ENCODE measurements at places on chromosomes 6 and 20. TPM values are rescaled to one million over a fixed set of nuclear protein-coding genes. Genes with fewer than 3 reads are reported as not detected.
A peak's percentile ranks its signal among the peaks of the same experiment; 100 is the strongest.

POPDC3 gene
- polyA plus RNA-seq: 29.1 TPM

TREML2 gene
- polyA plus RNA-seq: not detected

BCAS4 gene
- 37.7 TPM for polyA plus RNA-seq

KCNQ2 gene
- not detected for polyA plus RNA-seq

ADAT2 gene
- polyA plus RNA-seq: 4.3 TPM

TRIM15 gene
- polyA plus RNA-seq: not detected

IRF4 gene
- not detected for polyA plus RNA-seq

GCNT2 gene
- polyA plus RNA-seq: 1.6 TPM

FBXO5 gene
- 13.1 TPM for polyA plus RNA-seq

TNXB gene
- 0.35 TPM for polyA plus RNA-seq

SYNDIG1 gene
- polyA plus RNA-seq: not detected

CFAP61 gene
- polyA plus RNA-seq: not detected

HLA-DOB gene
- not detected for polyA plus RNA-seq

TMEM151B gene
- not detected for polyA plus RNA-seq

CCN6 gene
- not detected for polyA plus RNA-seq

- no peak for DNase-seq
Observed at GRCh38 chr20:46995561-46996142, 101.0 kb downstream of the EYA2 start.

DNA sequence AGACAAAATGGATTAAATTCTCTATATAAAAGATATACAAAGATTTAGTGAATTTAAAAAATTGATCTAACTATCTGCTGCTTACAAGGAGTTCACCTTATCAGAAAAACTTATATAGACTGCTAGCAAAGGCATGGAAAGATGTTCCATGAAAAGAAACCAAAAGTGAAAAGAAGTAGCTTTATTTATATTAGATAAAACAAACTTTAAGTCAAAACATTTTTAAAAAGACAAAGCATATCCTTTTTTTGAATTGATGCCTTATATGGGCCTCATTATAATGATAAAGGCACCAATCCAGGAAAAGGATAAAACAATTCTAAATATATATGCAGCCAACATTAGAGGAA is 334.2 kb downstream of the MEI4 start:
- DNase-seq: no peak

DNA sequence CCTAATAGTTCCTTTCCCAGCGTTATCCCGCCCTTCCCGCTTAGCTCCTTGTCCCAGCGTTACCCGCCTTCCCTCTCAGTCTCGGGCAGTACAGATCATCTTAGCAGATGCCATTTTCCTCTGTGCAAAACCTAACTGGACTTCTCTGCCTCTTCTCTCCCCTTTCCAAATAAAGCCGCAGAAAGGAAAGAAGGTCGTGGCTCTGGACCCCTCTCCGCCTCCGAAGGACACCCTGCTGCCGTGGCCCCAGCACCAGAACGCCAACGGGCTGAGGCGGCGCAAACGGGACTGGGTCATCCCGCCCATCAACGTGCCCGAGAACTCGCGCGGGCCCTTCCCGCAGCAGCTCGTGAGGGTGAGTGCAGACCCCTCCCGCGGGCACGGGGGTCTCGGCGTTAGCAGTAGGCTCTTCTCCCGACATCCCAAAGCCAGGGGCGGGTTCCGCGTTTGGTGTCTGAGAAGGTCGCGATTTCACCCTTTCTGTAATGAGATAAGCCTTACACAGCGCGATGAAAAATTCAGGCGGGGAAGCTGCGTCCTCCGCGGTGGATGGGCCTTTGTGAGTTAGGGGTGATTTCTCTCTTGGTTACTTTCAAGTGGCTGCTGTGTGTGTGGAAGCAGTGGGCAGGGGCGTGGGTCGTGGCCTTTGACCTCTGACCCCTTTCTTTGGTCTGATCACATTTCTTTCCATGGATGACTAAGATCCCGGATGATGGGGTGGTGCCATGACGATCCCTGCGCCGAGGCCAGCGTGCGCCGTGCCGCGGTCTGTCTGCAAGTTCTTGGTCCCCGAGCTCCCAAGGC is 292.7 kb downstream of the TAF4 start:
- no peak for DNase-seq

DNA sequence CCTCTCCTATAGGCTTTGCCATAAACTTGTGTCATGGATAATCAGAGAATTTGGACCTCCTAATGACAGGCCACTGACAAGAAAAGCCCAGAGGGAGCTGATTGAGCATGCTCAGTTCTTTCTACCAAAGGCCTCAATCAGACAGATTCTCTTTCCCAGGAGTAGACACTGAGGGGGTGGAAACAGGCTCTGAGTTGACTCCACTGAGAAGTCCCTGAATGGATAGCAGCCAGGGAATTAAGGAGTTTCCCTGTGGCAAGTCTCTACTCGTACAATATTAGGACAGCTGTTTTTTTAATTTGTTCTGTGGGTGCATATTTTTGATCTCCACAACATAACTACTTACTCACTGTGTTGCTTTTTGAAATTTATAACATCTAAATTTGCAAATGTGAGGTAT is 63.3 kb downstream of the SLC16A10 start:
- no peak for DNase-seq

GRCh38 chr20:50913690-50914375 is 17.4 kb downstream of the ADNP start:
- peak; percentile 51 for DNase-seq

DNA sequence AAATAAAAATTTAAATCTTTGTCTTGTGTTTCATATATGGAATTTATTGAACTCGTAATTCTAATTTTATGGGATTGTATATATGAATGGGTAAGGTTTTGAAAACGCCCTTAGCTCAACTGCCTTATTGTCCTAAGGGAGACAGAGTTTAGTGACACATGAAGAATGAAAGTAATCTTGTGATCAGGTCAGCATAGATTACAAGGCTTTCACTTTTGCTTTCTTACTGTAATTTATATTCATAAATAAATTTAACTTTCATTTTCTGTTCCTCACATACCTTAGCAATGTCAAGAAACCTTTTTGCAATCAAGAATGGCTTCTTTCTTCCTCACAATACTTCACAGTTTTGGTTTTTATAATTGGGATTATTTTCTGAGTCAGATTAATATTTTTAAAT is 14.4 kb downstream of the KPNA5 start:
- no peak for DNase-seq

GRCh38 chr6:161273274-161273751 is 548 bp downstream of the AGPAT4 start:
- DNase-seq: no peak

DNA sequence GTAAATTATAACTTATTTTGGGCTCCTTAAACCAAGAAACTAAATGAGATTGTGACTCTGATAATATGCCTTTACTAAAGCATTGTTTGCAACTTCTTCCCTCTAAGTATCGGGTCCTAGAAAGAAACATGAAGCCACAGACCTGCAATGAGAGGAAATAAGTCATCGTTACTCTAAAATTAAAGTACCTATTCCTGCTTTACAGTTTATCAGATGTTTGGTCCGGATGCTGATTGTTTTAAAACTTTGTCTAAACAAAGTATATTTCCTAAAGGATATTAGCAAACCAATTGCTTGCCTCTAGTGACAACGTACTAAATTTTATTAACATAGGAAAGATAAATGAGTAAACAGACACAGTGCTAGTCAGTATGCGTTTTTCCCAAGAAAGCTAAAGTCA is 216.8 kb downstream of the GJA1 start:
- DNase-seq: no peak

DNA sequence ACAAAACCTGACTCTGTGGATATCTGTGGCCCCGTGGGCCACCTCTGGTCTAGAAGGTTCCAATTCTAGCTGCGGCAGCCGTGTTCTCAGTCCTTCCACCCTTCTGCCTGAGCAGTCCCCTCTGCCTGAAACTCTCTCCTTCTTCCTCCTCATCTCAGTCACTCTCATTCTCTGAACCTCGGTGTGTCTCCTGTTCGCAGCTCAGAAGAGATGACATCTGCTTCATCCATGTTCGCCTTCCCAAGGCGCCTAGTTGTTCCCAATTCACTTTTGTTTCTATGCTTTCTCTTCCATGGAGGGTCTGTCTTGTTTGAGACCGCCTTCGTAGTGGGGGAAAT is 95.5 kb downstream of the CEBPB start:
- DNase-seq: no peak

DNA sequence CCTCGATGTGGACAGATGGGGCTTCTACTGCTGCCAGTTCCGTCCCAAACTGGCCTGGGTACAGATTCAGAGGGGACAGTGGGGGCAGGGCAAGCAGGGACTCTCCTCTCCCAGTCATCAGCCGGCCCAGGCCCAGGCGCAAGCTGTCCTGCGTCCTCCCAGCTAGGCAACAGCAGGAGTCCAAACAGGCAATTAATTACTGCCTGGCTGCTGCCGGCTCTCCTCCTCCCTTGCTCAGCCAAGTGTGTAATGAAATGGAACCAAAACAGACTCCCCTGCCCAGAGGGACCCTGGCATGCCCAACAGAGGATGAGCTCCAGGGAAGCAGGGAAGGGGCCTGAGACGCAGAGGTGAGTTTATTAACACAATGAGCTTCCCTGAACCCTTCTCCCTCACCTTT is 17.8 kb upstream of the SLC32A1 start:
- no peak for DNase-seq

DNA sequence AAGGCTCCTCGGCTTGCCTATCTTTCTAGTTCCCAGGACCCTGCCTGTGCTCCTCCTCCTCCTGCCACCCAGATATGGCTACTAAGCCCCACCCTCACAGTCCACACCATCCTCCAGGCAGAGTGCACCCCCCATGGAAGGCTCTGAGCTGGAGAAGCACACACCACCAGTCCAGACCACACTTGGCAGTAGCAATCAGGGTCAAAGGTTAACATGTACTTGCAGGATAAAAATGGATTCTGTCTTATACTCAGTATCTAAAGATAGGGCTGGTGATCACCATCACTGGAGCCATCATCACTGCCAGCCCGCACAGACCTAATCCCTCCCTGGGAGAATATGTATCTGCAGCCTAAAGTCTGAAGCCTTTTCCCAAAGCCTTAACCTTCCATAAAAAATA is 83.4 kb downstream of the PRKN start:
- no peak for DNase-seq

DNA sequence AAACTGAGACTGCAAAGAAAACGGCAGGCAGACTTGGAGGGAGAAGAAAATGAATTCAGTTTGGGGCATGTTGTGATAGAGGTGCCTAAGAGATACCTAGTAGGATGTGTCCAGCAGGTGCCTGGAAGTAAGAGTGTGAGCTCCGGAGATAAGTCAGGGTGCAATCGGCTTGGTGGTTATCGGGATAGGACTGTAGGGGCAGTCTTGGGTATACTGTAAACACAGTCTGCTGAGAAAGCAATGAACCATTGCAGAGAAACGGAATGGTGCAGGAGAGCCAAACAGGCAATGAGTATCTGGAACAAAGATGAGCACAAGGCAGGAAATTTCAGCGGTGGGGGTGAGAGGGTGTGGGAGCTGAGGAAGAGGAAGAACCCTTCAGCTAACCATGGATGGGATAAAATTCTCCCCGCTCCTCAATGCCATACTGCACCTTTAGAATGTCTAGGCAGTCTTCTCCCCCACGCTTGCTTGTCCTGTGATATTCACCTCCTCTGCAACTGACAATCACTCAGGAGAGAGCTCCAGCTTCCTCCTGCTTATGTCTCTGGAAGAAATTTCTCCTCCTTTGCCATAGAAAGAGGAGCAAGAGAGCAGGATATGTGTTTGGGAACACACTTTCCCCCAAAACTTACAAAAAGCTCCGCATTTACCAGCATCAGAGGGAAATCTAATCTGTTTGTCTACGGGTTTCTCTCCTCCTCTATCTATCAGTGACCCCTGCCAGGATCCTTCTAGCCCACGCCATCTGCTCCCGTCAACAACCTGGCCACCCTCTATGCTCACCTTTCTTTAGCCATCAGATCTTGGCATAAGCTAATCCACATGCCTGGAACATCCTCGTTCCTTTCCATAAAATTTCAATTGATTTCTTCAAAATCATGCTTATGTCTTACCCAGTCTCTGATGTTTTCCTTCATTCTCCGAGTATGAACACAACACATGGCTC is 381.7 kb upstream of the JARID2 start:
- no peak for DNase-seq

- peak; percentile 7 for DNase-seq
Observed at GRCh38 chr20:3563133-3563532, 92.3 kb downstream of the ATRN start.

GRCh38 chr6:32173051-32173727 is 2.7 kb downstream of the AGPAT1 start:
- no peak for DNase-seq

- DNase-seq: no peak
Observed at GRCh38 chr6:119347466-119348095, 2.0 kb downstream of the MAN1A1 start.

GRCh38 chr6:90110971-90111370 is 185.7 kb downstream of the BACH2 start:
- no peak for DNase-seq

Data from AG04450 (cell line).